ENCODE measurements at places on chromosomes 16 and 17. TPM values are rescaled to one million over a fixed set of nuclear protein-coding genes. Genes with fewer than 3 reads are reported as not detected.

DNA sequence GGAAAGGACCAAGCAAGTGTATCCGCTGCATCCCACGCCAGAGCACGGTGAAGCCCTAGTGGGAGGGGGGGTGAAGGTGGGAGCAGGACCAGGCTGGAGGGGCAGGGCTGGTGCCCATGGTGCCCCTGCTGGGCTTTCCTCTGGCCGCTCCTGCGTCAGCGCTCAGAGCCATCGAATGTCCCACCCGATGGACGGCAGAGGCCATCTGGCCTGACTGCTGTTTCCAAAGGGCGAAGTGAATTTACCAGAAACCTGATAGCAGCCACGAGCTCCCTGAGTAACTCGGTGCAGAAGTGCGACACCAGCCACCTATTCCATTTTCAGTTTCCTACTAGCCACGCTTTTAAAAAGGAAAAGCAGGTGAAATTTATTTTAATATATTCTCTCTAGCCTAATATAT, 203.6 kb upstream of the CIBAR2 start:
- DNase-seq = no peak

DNA sequence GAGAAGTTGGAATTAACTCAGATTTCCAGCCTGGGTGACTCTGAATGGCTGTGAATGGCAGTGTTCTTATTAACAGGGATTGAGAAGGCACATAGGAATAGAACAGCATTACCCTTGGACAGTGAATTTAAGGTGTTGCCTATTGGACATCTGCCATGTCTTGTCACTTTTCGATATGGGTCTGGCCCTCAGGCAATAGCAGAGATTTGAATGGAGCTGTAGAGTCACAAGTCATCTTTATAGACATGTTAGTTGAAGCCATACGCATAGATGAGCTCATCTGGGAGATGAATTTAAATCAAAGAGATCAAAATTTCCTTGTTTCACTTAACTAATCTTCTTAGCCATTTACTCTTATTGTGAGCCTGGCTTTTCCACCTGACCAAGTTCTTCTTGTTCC, 14.9 kb upstream of the DHRS11 start:
- DNase-seq = no peak

GRCh38 chr16:87584271-87584670, 18.0 kb upstream of the JPH3 start:
- no peak for DNase-seq

DNA sequence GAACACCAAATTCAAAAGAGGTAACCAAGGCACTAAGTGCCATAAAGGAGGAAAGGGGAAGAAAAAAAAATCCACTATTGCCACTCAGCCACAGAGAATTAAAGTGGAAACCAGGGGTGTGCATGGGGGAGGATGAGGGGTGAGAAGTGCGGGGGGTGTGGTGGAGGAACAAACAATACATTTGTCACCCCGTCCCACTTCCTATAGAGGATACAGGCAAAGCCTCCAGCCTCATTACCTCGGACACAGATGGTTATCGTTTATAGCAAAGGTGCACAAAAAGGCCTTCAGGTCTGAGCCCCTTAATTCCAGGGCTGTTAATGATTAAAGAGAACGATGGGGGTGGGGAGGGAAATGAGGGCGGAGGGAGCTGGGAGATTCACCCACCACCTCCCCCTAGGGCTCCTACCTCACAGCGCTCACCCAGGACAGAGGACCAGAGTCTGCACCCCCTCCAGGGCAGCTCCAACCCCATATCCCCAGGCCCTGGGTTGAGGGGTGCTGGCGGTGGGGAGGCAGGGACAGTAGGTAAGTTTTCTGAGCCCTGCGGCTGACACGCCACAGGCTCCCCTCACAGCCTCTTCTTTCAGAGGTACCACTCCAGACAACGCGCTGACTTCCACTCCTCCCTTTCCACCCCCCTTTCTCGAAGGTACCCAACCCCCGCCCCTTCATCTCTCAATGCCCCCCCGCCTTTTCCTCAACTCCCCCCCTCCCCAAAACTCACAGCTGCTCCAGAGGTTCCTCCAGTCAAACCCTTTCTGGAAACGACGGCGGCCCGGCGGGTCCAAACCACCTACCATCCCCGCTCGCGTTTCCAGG, 470 bp downstream of the DCUN1D3 start:
- peak; percentile 30 for DNase-seq

- DNase-seq = peak; percentile 93
These were observed at the start of gene MEAK7 for GRCh38 chr16:84504420-84505248. Gene MEAK7, minus strand, starts transcription at chr16:84504659. Its CDS starts 6,573 bp downstream, at chr16:84498086.

DNA sequence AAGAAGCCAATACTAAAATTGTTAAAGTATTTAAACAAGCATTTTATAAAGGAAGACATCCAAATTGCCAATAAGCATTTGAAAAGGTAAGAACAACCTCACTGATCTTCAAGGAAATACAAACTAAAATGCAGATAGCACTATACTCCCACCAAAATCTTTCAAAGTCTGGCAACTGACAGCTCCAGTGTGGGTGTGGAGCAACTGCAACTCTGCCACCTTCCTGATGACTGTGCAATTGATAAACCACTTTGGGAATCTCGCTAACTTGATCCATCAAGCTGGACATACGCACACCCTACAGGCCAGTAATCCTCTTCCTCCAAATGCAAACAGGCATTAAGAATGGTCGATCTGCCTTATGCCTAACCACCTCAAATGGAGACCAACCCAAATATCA, 31.9 kb downstream of the LITAFD start:
- DNase-seq = no peak

DNA sequence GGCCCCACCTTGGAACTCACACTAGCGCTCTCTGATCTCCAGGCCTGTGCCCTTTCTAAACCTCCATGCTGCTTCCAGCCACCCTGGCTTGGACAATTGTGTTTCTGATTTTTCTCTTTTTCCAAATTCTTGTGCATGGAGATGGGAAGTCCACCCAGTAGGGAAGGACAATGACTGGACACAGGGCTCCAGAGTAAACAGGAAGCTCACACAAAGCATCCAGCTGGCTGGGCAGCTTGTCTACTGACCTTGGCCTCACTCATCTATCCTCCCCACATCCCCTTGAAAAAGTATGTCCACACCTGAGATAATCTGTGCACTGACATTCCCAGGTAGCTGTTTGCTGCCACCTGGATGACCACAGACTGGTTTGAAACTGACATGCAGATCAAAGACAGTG, 331.2 kb upstream of the MAF start:
- no peak for DNase-seq

GRCh38 chr17:823501-823902, 41.3 kb downstream of the MRM3 start:
- no peak for DNase-seq

- DNase-seq = no peak
These were observed 2.5 kb downstream of the CARHSP1 start for GRCh38 chr16:8866118-8866883.

DNA sequence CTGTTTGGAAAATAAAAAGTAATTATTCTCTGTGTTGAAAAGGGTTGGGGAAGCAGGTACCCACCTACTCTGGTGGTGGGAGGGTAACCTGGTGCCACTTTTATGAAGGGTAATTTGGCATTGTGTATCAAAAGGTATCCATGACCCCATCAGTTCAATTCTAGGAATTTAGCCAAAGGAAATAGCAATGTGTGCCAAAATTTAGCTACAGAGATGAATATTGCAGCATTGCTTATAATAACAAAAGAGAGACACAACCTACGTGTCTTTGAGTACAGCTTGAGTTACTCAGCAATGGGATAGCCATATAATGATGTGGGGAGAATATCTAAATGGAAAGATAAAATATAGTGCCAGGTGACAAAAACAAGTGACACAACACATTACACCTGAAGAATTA, 170.7 kb downstream of the NTN1 start:
- no peak for DNase-seq

GRCh38 chr17:31559584-31560501, 168.4 kb downstream of the RAB11FIP4 start:
- no peak for DNase-seq

Gene NPIPA3
- not detected for polyA plus RNA-seq

Gene NUPR1
- not detected for polyA plus RNA-seq

DNA sequence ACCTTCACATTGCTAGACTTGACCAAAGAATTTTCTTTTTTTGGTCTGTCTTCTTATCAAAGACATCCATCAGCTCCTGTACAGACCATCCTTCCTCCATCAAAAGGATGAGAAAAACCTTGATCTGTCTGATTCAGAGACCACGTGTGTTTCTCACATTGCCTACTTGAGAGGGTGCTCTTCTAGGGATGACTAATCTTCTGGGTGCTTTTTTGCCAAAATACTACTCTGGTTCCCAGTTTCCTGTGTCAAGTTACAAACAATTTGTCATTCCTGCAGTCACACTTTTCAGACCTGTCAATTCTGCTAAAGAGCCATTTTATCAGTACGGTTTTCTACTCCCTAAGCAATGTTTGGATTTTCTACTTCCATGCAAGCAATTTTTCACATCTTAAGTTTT, 492.2 kb downstream of the CDH11 start:
- DNase-seq = no peak

DNA sequence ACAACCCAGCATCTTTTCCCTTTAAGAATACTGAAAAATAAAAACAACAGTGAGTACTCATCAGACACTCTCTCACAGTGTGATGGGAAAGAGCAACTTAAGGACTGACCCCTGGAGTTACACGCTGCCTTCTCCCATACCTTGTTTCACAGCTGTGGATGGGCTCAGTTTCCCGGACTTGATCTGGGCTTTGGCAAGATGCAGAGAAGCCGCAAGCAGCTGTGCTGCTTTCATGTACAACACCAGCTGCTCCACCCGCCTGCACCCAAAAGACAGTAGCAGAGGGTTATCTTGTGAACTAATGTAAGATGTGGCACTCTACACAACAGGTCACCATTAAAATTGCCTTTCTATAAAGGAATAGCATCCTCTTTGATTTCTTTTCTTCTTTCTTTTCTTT, 32.7 kb upstream of the ALDH3A1 start:
- no peak for DNase-seq

DNA sequence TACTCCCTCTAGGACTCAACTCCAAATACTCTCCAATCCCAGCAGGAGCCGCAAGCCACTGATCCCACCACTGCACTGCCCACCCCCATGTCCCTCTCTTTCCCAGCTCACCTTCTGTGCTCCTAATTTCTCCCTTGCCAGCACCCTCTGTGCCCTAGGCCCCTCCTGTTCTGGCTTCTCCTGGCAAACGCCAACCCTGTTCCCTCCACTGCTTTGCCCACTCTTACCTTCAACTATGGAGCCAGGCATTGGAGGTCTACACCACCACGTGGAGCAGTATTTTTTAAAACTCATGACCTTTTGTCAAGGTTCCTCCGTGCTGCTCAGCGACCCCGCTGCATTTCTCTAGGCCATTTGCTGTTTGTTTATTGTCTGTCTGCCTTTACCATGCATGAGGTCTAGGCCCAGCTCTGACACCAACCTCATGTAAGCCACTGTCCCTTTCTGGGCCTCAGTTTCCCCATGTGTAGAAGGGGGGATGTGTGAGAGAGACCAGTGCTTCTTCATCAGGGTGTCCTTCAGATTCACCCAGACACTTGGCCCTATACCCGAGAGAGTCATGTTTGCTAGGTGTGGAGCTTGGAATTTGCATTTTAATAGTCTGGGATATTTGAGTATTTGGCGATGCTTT, 4.6 kb downstream of the CCDC102A start:
- no peak for DNase-seq

GRCh38 chr17:57256708-57257112, 387 bp downstream of the MSI2 start:
- peak; percentile 20 for DNase-seq

Gene TP53TG3D
- not detected for polyA plus RNA-seq

DNA sequence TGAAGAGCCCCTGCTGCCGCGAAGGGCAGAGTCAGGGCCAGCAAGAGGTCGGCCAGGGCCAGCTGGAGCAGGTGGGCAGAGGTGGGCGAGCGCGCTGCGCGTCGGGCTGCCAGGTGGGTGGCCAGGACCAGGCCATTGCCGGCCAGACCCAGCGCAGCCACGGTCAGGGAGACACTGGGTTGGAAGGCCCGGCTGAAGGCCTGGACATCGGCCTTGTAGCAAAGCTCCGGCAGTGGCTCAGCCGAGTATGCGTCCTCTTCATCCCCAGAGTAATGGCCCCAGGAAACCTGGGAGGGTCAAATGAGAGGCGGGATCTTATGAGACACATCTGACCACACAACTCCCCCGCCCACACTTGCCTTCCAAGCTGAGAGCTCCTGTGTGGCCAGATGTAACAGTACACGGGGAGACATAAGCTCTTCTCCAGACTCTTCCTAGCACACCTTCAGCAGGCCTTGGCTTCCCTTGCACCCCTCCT, 1.3 kb downstream of the CCR10 start:
- DNase-seq = no peak

- no peak for DNase-seq
These were observed 5.7 kb upstream of the PHAF1 start for GRCh38 chr16:67104061-67104460.

DNA sequence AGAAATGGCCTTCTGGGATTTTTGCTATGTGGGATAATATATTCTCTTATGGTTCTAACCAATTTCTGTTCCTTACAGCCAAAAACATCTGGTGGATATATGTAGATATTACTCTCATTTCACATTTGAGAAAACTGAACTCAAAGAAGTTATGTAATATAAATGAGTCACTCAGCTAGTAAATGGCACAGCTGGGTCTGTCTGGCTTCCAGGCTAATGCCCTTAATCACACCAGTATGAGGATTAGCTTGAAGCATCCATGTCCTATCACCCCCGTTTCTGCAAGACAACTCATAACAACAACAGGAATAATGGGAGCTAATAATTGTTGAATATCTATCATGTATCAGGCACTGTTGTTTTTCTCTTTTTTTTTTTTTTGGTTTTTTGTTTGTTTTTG, 34.4 kb upstream of the USP7 start:
- DNase-seq = no peak

- DNase-seq = no peak
These were observed 5.5 kb downstream of the CNTNAP1 start for GRCh38 chr17:42687707-42688320.

DNA sequence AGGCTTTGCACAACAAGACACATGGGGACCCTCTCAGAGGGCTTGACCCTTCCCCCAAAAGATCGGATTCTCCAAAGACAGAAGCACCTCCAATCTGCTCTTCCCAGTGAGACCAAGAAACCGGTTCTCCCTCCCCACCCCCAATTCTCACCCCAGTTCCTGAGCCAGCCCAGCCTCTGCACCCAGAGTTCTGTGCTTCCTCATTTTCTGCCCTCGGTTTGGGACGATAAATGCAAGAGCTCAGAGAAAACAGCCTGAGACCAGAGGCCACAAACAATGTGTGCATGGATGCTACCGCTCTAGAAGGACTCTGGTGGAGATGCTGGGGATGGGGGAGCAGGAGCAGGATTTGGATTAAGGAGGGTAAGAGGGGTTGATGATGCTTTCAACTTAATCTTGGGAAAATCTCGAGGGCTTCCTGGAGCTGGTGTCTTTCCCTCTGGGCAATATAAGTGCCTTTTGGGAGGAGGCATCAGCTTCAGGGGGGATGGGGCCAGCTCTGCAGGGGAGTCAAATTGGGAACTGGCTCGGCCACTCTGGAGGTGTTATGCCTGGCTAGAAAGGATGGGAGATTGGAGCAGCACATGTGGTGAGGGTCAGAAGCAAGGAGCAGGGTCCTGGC, 6.0 kb downstream of the KRT15 start:
- no peak for DNase-seq

DNA sequence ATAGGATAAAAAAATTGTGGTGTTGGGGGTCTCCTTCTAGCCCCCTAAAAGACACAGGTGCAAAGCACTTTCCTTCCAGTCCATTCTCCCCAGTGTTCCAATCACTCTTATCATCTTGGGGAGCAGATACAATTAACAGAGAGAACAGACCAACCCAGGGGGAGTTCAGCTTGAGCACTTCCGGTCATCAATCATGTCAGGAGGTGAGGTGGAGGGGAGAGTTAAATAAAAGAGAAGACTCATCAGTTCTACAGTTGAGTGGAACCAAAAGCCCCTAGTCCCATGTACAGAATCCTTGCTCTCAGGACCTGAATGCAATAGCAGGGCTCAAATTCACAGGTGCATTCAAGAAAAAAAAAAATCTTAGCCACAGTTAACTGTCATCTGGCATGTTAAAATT, 122.3 kb downstream of the DYNLRB2 start:
- no peak for DNase-seq

All from immature natural killer cell (primary cell).